ENCODE measurements at places on chromosomes 6 and 20.

- DNase-seq = no peak
These were observed 68.7 kb upstream of the FBXO30 start for GRCh38 chr6:145883263-145883662.

DNA sequence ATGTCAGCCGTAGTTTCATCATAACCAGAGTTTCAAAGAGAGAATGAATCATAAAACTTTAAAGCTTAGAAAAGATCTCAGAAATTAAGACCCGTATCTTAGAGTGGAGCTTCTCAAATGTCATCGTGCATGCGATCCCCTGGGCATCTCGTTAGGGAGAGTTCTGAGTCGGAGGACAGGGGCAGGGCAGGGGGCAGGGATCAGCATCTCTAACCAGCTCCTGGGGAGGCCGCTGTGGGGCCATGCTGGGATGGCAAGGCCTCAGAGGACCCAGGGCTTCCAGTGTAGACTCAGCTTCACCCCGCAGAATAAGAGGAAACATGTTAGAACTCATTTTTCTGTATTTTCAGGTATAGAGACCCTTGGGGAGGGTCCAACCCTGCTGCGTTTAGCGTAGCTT is 72.0 kb upstream of the AFDN start:
- DNase-seq = no peak

GRCh38 chr6:86943819-86944407 is 6.6 kb downstream of the HTR1E start:
- no peak for DNase-seq

- DNase-seq = no peak
These were observed 90.5 kb downstream of the BANF2 start for GRCh38 chr20:17790296-17790695.

GRCh38 chr20:53148771-53149147 is 176.6 kb downstream of the TSHZ2 start:
- no peak for DNase-seq

GRCh38 chr20:59253779-59254319 is 46.6 kb upstream of the EDN3 start:
- DNase-seq = no peak

DNA sequence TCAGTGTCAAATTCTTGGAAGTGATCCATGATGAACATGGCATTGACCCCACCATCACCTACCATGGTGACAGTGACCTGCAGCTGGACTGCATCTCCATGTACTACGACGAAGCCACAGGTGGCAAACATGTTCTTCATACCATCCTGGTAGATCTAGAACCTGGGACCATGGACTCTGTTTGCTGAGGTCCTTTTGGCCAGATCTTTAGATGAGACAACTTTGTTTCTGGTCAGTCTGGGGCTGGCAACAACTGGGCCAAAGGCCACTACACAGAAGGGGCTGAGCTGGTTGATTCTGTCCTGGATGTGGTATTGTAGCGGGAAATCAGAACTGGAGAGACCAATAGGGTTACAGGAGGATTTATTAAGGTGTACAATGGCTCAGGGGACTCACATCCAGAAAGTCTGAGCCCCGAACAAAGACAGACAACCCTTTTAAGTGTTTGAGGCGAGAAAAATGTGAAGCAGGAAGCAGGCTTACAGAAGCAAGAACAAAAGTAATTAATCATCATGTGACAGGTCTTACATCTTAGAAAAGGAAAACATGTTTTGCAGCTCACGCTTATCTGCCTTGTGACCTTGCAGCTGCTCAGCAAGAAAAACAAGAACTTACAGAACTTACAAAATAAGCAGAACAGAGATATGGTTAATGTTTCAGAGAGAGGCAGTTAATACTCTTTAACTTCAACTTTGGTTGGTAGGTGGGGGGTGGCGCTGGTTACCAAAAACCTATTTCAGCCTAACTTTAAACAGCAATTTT is 58.8 kb upstream of the MOCS1 start:
- no peak for DNase-seq

DNA sequence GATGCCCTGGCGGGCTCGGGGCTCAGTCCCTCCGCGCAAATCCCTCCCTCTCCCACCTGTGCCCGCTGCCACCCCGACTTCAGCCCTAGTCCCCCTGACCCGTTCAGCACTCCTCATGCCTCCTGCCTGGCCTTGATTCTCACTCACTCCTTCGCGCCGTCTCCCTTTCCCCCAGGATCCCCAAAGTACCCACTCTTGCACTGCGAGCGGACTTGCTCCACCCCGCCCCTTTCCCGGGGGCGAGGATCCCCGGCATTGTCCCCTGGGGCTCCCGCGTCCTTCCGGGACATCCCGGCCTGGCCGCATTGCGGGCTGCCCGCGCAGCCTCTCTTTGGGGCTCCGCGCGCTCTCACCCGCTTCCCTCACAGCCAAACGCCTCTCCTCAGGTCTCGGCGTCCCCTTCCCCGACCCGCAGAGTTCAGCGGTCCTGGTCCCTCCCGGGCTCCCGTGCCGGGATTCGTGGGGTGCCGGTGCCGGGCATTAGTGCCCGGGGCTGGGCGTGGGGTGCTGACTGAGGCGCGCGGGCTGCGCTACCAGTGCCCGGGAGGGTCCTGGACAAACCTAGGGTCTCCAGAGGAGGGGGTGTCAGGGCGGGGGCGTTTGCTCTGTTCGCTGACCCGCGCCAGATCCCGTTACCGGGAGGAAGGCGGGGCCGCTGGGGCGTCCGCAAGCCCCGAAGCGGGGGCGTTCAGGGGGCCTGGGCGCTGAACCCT is 45.5 kb upstream of the SUPT3H start:
- peak; percentile 14 for DNase-seq
